ENCODE measurements at places on chromosomes 16 and 17.
A peak's percentile ranks its signal among the peaks of the same experiment; 100 is the strongest.

GRCh38 chr17:61904094-61904710, 23.6 kb downstream of the INTS2 start:
- DNase-seq: no peak

GRCh38 chr17:19946921-19947320, 30.7 kb downstream of the AKAP10 start:
- no peak for DNase-seq

GRCh38 chr17:73397278-73397826, 85.6 kb upstream of the CDC42EP4 start:
- DNase-seq: no peak

DNA sequence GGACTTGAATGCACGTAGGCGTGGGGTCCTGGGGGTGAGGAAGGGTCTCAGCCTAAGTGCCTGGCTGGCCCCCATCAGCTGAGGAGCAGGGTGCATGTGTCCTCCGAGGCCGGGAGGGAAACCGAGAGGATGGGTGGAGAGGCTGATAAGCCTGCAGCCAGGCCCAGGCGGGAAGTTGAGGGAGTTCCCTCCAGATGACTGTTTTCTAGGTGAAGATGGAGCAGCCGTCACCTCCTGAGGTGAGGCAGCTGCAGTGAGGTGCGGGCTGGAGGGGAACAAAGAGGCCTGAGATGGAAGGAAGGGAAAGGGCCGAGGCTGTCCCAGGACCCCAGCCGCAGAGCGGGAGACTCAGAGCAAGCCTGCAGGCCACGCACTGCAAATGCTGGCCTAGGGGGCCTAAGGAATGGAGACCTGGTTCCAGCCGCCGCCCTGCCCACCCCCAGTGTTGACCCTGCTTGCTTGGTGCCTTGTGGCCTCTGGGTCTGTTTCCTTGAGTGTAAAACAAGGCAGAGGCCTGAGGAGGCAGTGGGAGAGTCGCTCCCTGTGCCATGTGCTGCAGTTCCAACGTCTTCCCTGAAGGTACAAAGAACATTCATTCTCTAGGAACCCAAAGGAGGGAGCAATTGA, 3.0 kb downstream of the PECAM1 start:
- no peak for DNase-seq

GRCh38 chr16:65624229-65624628, 502.4 kb upstream of the CDH11 start:
- no peak for DNase-seq

GRCh38 chr16:3057181-3058138, 8.0 kb upstream of the IL32 start:
- no peak for DNase-seq

GRCh38 chr17:11001651-11002050, 163.8 kb upstream of the PIRT start:
- no peak for DNase-seq

- no peak for DNase-seq
Observed at GRCh38 chr16:66159987-66160386, 206.5 kb upstream of the CDH5 start.

GRCh38 chr17:29112771-29113295, 67.4 kb downstream of the MYO18A start:
- no peak for DNase-seq

- no peak for DNase-seq
Observed at GRCh38 chr17:15466131-15466530, 1.3 kb downstream of the CDRT4 start.

DNA sequence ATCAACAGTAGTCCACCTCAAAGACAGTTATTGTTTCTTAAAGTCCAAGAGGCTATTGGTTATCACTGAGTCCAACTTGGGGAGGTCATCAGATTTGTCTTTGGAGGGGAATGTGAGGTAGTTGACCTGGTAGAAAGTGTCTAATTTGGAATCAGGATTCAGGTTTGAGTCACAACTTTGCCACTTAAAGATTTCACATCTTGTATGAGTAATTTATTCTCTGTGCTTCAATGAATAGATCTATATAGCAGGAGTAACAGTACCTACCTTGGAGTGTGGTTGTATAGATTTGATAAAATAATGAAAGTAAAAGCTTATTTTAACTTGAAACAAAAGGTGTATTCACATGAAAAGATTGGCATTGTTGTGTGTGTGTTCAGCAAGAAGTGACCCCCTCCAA, 119.3 kb upstream of the TBX2 start:
- no peak for DNase-seq

GRCh38 chr16:10878328-10878643, 1.3 kb downstream of the CIITA start:
- DNase-seq: no peak

- no peak for DNase-seq
Observed at GRCh38 chr17:16952401-16952800, 19.5 kb downstream of the TNFRSF13B start.

DNA sequence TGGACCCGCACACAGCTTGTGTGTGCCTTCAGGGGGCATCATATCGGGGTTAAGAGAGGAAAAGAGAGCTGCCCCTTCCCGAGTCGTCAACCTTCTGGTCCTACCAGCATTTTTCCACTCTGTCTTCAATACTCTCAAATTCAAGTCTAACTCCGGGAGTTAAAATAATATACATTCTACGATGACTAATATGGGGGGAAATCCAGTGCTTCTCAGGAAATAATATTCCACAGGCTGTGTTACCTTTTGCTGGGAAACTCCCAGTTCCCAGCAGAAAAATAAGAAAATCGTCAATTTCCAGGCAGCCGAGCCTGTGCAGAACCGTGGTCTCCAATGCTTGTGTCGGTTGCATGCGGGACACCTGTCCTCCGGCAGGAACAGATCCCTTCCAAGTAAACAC, 105.0 kb upstream of the FOXF1 start:
- no peak for DNase-seq

GRCh38 chr16:21638573-21638975, 13.8 kb downstream of the IGSF6 start:
- DNase-seq: no peak

- DNase-seq: no peak
Observed at GRCh38 chr17:15782866-15783265, 50.8 kb downstream of the TBC1D26 start.

- no peak for DNase-seq
Observed at GRCh38 chr17:21345236-21345635, 30.9 kb upstream of the KCNJ12 start.

DNA sequence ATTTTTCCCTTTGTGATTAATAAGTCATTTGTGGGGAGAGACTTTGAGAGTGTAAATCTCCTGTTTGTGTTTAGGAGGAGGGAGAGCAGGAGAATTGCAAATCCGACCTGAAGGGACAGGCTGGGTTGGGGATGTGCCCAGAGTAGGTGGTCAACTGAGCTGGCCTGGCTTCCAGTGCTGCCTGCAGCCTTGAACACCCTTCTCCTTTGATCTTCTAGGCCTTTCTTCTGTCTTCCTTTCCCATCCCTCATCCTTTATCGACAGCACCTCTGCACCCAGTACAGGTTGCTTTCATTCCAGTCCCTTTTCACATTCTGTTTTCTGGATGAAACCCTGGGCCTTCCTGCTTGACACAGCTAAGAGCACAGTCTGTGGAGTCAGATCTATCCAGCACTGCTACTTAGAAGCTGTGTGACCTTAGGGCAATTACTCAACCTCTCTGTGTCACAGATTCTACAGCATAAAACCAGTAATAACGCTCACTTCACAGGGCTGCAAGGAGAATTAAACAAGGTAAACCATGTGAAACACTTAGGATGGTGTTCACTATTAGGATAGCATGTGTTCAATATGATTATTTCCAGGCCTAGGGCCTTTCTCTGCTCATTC, 1.0 kb upstream of the CSNK2A2 start:
- DNase-seq: no peak

DNA sequence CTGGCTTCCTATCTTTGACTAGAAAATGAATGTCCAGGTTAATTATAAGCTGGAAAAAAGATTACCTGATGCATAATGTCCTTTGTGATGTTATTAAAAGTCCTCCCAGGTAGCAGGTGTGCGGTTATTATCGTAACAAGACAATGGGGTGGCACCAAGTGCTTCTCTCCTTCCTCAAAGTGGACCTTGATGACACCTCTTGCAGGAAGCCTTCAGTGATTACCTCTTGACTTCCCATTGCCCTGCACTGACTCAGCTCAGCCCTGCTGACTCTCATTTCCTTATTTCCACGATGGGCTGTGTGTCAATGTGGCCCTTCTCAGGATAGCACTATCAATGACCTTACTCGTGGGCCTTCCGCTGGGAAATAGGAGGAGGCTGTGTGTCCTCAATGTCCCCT, 477.4 kb upstream of the CCL2 start:
- no peak for DNase-seq

DNA sequence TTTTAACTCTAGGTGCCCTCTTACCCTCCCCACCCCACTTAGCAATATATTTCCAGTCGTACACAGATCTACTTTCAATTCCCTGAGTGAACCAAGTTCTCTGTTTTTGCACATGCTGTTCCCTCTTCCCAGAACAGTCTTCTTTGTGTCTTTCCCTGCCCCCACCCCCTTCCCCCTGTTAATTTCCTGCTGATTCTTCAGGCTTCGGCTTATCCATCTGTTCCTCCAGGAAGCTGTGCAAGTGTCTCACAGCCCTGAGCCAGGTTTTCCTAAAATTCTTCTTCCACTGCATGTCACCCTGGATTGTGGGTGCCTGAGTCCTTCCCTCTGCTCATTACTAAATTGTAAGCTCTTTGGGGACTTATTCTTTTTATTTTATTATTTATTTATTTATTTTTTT, 12.4 kb upstream of the SPOP start:
- no peak for DNase-seq

DNA sequence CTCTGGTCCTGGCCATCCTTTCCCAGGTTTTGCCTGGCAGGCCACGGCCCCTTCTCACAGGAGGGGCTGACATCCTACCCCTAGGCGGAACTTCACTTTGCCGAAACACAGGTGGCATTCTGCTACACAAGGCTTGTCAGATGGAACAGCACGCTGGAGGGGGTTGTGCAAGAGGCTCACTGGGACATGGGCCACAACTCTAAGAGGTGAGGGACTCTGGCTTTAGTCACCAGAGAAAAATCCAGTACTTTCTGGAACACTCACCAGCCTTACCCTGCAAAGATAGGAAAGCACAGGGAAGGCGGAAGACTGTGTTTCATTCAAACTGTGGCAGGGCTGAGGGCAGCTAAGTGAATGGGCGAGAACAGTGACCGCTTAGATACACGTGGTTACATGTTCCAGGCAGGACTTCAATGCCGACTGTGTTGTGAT, 18.3 kb downstream of the CDC42EP4 start:
- peak; percentile 75 for DNase-seq

GRCh38 chr17:75152523-75152921, 1.8 kb downstream of the JPT1 start:
- DNase-seq: no peak

DNA sequence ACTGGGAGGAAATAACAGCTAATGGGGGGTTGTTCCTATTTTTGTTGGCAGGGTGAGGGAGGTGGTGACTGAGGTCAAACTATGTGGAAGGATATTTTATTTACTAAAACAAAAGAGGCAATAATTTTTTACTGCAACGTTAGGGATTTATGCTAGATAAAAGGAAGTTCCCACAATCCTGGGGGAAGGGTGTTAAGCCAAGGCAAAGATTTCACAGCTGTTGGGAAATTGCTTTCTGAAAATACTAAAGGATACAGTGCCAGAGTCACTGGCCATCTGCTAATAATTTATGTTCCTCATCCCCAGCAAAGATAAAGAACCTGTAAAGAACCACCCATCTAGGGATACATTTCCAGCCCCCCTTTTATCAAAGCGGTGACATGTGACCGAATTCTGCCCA, 756.0 kb upstream of the RBFOX1 start:
- DNase-seq: no peak

- DNase-seq: no peak
Observed at GRCh38 chr16:67548265-67549126, 13.8 kb upstream of the CTCF start.

GRCh38 chr17:48593126-48593829, at the start of gene HOXB5:
HOXB5 (minus strand) TSS chr17:48593779; CDS start chr17:48593682, 97 bp downstream.
- no peak for DNase-seq

DNA sequence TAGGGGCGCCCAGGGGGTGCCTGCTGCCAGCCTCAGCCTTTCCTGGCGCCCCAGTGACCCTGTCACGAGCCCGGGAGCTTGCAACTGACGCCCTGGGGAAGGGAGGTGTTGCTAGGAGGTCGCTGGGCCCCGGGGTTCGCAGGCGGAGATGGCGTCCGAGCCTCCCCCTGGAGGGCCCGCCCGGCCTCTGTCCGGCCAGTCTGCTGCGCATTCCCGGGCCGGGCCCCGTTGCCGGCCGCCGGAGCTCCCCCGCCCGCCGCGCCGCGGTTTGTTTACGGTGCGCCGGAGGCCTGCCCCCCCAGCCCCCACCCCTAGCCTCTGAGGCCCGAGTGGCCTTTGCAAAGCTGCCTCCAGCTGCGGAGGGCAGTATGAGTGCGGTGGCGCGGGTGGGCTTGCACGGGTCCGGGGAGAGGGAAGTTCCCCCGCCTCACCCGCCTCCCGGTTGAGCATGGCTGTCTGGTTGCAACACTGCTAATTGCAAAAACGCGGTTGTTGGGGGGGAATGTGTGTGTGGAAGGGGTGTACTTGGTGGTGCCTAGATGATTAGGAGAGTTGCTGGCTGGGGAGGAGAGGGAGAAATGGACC, 514 bp downstream of the THRA start:
- DNase-seq: no peak

DNA sequence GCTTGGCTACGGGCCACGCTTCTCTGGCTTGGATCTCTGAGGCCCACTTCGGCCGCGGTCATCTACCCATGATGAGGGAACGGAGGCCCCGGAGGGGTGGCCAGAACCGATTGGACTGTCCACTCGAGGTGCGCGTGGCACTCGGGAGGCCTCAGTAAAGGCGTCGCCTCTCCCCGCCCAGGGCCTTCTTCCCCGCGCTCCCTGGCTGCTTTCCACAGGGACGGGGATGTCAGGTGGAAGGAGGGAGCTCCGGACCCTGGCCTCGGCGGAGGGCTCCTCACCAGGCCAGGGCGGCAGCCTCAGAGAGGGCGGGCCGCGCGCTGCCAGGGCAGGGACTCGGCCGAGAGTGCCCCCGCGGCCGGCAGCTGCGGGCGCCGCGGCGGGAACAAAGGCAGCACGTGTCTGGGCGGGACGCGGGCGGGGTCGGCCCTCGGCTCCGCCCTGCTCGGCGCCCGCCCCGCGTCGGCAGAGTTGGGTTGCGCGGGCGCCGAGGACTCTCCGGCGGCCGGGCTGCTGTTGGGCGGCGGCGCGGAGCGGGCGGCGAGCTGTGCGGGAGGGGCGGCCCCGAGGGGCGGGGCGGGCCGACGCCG, 587 bp upstream of the CDK5R1 start:
- no peak for DNase-seq

DNA sequence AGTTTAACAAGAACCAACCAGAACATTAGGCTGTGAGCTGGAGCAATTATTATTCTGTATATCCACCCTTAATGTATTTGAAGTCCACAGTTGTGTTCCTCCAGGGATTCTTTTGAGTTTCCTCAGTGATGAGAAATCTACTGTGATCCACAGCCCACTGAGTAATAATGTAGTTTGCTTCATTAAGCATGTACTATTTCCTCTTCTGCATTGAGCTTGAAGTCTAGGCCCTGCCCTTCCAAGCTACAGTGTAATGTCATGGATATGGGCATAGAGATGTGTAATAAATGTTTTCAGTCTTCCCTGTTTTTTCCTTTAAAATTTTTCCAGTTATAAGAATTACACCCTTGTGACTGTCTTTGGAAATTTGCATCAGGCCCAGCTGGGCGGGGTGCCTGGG, 36.4 kb upstream of the SLC12A3 start:
- DNase-seq: no peak
